ENCODE measurements at places on chromosomes 13 and 19.
A peak's percentile ranks its signal among the peaks of the same experiment; 100 is the strongest.

- DNase-seq: peak; percentile 56
Measured at GRCh38 chr13:48532256-48532505, 699 bp downstream of the RCBTB2 start.

DNA sequence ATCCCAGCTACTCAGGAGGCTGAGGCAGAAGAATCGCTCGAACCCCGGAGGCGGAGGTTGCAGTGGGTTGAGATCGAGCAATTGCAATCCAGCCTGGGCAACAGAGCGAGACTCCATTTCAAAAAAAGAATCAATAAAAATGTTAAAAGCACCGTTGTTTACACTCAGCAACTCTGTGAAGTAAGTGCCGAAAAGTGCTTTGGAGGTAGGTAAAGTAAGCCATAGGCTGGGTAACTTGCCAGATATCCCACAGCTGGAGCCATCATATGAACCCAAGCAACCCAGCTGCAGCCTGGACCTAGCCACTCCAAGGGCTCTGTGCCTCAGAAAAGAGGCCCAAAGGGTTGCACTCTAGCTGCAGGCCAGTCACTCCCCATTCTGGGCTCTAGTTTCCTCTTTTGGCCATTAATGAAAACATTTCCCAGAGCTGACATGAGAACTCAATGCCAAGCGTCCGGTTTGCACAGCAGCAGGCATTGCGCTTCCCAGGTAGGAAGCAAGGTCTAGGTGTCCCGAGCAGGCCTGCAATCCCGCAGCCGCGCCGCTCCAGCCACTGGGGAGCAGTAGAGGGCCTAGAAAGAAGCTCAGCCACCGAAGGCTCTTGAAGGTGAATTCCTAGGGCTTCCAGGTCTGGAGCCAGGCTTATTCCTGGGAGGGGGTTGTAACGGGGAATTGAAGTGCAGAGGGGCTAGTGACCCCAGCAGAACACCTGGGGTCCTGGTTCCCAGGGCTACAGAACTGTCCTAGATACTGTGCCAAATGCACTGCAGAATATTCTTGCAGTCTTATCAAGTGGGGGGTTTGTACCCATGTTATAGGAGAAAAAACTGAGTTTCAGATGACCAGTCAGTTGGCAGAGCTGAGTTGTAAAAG is 4.1 kb upstream of the CD79A start:
- DNase-seq: peak; percentile 49

DNA sequence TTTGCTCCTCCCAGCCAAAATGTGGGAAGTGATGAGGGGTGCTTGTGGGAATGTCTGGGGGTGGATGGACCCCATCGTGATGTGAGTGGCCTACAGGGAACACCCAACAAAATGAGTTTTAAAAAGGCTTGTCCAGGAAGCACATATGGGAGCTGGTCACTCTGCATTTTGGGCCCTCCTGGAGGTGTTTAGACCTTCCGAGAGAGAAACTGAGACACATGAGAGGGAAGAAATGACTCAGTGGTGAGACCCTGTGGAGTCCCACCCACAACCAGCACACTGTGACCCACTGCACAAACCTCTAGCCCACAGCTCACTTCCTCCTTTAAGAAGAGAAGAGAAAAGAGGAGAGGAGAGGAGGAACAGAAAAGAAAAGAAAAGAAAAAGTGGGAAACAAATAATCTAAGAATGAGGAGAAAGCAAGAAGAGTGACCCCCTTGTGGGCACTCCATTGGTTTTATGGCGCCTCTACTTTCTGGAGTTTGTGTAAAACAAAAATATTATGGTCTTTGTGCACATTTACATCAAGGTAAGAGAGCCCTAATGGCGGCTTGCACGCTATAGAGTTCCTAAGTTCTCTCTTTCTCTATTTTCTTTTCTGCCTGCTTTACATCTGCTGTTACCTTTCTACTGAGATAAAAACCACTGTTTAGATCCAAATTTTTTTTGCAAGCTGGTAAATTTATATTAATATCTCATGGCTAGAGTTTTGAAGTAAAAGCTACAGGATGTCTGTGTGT is 13.3 kb upstream of the LILRB1 start:
- no peak for DNase-seq

DNA sequence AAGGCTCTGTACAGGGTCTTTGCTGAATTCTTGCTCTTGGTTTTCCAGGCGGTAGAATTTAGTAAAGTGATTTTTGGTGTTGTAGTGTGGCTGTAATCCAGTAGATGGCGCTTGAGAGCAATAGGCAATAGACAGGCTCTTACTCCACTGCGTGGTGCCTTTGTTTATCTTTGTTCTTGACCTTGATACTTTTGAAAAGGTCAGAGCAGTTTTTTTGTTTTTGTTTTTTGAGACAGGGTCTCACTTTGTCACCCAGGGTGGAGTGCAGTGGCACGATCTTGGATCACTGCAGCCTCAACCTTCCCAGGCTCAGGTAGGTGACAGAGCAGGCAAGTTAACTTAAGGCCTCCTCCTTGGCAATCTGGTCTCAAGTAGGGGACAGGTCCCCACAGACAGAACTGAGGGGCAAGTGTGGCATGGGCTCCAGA is 12.2 kb upstream of the LILRA5 start:
- peak; percentile 18 for DNase-seq

DNA sequence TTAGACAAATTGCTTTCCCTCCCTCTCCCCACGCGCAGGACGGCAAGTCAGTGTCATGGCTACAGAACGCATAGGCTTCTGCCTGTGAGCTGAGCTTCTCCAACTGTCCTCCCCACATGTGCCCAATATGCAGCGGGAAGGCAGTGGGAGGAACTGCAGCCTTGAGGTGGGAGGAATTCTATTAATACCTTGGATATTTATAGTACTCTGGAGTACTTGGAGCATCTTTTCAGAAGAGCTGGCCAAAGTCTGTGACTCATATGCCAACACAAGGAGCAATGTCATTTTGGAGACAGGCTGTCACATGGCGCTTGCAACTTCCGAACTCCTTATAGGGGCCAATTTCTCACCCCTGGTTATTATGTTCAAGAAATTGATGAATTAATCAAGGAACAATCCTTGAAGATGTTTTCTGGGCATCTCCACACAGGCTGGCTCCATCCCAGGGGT is 245.0 kb upstream of the SERP2 start:
- DNase-seq: peak; percentile 68

DNA sequence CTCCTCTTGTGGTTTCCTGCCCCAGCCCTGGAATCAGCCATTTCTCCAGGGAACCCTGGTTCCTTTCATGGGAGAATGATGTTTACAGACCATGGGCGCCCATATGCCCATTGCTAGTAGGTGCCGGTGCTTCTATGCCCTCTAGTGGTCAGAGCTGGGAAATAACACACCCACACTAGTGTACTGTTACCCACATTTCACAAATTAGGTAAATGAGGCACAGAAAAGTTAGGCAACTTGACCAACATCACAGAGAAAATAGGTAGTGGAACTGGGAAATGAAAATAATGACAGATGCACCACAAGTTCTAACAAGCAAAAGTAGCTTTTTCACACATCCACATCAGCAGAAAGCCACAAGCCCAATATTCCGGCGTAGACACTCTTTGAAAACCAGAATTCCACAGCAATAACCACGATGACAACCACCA is 1.3 kb upstream of the CEACAM3 start:
- peak; percentile 31 for DNase-seq

GRCh38 chr19:58581227-58582141 is 8.3 kb upstream of the MZF1 start:
- peak; percentile 82 for DNase-seq

DNA sequence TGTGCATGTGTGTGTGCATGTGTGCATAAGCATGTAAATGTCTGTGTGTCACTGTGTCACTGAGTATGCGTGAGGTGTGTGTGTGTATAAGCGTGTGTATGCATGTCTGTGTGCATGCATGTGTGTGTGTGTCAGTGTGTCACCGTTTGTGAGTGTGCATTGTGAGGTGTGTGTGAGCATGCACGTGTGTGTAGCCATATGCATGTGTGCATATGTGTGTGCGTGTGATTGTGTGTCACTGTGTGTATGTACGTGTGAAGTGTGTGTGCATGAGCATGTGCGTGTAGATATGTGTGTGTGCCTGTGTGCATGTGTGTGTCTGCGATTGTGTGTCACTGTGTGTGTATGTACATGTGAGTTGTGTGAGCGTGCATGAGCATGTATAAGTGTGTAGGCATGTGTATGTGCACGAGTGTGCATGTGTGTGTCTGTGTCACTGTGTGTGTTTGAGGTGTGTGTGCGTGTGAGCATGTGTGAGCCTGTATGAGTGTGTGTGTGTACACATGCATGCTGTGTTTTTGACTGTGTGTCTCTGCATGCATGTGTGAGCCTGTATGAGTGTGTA is 144.5 kb downstream of the NALCN start:
- no peak for DNase-seq

- DNase-seq: peak; percentile 8
Measured at GRCh38 chr13:71866335-71867130, 471 bp downstream of the DACH1 start.
